ENCODE measurements at places on chromosomes 4 and X.
A peak's percentile ranks its signal among the peaks of the same experiment; 100 is the strongest.

- no peak for DNase-seq
Measured at GRCh38 chrX:55598333-55598732, 24.9 kb upstream of the FOXR2 start.

GRCh38 chrX:72348247-72348979 is 42.7 kb upstream of the CITED1 start:
- DNase-seq: no peak

GRCh38 chrX:131577999-131578734 is 34.3 kb downstream of the OR13H1 start:
- no peak for DNase-seq

DNA sequence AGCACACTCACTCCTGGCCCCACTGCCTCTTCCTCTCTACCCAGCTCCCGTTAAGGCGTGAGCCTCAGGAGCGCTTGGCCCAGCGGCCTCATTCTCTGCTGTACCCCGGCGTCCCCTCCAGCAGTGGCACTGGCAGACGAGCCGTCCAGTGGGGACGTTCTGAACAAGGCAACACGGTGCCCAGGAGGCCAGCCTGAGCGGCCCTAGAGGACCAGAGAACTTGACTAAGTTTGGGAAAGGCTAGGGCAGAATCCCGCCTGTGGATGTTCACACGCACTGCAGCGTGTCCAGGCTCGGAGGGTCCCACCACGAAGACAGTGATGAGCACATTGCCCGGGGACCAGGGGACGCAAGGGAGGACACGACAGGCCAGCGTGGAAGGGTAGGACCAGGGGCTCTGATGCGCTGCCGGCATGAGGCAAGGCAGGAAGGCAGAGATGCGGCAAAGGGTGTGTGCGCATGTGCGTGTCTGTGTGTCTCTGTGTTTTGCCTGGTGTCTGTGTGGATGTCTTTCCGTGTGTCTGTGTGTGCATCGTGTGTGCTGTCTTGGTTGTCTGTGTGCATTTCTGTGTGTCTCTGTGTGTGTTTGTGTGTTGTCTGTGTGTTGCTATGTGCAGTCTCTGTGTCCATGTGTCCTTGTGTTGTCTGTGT is 89.4 kb downstream of the ABLIM2 start:
- no peak for DNase-seq

- DNase-seq: no peak
Measured at GRCh38 chrX:134645936-134646543, 12.2 kb downstream of the PLAC1 start.

GRCh38 chr4:15145709-15146108 is 143.4 kb downstream of the CPEB2 start:
- no peak for DNase-seq

GRCh38 chrX:44344194-44344593 is 722 bp upstream of the EFHC2 start:
- peak; percentile 30 for DNase-seq

DNA sequence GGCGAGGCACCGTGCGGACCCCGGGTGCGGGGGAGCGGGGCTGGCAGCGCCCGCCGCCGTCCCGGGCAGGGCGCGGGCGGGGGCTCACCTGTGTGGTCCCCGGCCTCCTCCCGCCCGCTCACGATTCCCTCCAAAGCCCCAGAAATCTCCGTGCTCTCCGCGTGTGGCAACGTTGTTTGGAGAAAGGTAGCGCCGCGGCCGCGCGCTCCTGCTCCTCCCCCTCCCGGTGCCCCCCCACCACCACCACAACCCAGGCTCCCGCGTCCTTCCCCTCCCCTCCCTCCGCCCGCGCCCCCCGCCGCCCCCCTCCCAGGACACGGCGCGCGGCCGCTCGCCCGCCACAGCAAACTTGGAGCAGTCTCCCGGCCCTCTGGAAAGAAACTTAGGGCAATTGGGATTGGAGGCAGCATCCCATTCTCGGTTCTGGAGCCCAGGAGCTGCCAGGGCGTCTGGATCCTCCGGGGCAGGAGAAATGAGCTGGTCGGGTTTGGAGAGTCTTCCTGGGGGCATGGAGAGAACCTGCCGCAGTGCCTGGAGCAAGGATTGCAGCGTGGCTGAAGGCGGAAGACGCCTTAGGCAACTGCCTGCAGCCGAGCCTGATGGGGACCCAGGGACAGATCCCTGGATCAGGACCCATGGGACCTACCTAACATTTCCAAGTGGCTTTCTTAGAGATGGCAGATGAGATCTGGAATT is 855 bp downstream of the KLF3 start:
- no peak for DNase-seq

DNA sequence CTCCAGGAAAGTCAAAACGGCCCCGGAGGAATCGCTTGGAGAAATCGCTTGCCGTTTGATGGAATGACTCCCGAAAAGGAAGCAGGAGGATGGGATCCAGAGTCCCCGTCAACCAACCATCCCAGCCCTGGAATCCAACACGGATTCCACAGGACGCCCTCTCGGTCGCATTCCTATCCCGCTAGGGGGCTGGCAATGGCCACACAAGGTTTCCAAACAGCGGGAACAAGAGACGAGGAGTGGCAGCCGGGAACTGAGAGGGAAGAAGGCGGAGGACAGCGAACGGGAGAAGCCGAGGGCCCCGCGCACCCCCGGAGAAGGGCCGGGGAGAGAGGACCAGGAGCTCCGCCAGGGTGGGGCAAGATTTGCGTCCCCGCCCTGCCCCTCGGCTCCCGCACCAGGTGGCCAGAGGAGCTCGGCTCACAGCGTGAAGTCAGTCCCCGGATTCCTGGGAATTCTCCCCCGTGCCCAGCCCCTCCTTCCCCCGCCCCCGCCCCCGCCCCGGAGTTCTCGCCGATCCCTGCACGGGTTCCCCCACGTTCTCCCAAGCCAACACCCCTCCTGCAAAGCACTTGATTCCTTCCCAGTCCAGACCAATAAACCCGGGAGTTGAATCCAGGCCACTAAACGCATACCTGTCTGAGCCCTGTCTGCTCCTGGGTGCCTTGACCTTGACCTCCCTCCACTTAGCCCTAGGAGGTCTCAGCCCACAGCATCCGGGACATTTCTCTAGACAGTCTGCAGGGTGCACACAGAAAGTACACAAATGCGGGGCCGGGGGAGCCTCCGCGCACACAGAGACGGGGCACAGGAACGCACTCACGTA is 1.4 kb downstream of the PDZD4 start:
- no peak for DNase-seq

- DNase-seq: no peak
Measured at GRCh38 chrX:13829983-13830382, 13.1 kb upstream of the GPM6B start.

GRCh38 chrX:1462596-1463251 is 10.0 kb upstream of the ASMTL start:
- peak; percentile 39 for DNase-seq

GRCh38 chr4:67712650-67713528 is 11.9 kb upstream of the UBA6 start:
- DNase-seq: no peak

GRCh38 chr4:74543983-74544382 is 99.0 kb downstream of the AREG start:
- DNase-seq: no peak

- DNase-seq: peak; percentile 59
Measured at GRCh38 chrX:103310555-103311398, at the start of gene BEX2. Gene BEX2 (minus strand): TSS chrX:103310990. CDS start chrX:103309976, 1,014 bp downstream.

GRCh38 chr4:10441512-10441911 is 15.7 kb downstream of the ZNF518B start:
- DNase-seq: no peak

DNA sequence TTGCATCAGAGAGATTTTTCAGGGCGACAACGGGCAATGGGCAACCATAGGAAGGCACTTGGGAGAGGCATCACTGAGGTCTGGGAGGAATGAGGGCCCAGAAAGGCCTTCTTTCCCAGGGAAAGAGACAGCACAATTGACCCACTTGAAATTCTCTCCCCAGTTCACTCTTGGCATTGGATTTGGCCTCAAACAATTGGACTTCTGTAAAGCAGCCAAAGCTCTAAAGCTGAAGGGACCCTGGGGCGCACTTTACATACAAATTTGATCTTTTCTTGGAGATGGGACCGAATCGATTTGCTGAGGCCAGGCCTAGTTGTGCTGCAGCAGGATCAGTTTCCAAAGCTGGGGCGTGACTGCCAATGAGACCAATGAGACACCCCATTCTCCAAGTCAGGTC is 3.2 kb downstream of the ARHGAP36 start:
- DNase-seq: no peak

DNA sequence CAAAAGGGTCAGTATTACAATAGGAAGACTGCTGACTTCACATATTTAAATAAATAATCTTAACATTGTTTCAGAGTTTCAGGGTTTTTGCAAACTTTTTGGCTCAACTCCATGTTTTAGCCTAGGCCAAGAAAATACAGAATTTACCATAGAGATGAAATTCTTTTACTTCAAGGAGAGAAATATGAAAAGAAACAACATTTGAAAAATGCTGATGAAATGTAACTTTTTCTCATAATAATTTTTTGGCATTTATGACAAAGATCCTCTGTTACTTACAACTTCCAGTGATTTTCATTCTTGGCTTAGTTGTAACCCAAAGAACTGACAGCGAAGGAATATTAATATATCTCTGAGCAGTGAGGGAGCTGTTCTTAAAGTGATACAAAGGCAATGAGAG is 316.1 kb upstream of the EMCN start:
- no peak for DNase-seq

DNA sequence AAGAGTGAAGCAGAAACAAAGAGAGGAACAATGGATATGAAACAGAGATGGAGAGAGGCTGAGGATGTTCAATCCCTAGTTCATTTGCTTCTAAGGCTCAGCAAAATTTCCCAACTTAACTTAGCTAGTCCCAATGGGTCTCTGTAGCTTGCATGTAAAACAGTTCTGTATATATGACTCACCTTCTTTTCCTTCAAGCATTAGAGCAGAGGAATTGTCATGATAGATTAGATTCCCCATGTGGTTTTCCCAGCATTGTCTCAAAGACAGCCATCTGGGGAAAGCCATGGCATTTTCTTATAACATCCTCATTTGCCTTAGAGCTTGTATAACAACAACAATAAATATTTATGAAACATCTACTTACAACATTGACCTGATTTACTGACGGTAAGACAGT is 93.9 kb upstream of the GATB start:
- DNase-seq: no peak

DNA sequence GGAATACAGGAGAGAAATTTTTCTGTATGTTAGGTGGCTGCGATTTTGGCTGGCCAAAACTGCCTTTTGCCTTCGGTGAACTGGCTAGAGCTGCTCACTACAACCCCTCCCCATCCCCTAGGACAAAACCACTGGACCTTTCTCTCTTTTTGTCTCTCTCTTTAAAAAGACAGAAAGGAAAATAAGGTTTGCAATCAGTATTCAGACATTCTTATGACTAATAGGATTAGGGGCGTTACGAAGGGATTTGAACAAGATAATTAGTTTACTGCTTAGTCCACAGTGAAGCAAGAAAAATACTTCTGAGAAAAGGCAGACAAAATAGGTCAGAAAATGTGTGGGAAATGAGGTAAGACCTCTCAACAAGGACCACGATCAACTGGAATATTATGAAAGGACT is 180.4 kb downstream of the SLIT2 start:
- no peak for DNase-seq

- no peak for DNase-seq
Measured at GRCh38 chr4:77471821-77472495, 133.7 kb upstream of the CXCL13 start.

GRCh38 chr4:119835613-119835910 is 207.0 kb upstream of the PDE5A start:
- DNase-seq: no peak

GRCh38 chr4:24816797-24817196 is 21.4 kb downstream of the SOD3 start:
- no peak for DNase-seq

- no peak for DNase-seq
Measured at GRCh38 chr4:108830509-108831244, 67.8 kb upstream of the ETNPPL start.

GRCh38 chr4:4618847-4619246 is 77.0 kb upstream of the STX18 start:
- DNase-seq: no peak

DNA sequence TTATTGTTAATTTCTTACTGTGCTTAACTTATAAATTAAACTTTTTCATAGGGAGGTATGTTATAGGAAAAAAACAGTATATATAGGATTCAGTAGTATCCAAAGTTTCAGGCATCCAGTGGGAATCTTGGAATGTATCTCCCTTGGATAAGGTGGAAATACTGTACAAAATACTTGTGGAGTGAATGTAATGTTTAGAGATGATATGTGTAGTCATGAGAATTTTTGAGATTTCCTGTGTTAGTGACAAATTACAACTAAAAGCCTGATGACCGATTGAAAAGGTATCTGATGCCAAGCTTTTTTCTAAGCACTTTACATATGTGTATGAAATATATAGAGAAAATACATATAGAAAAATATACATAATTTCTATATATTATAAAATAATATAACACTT is 69.2 kb downstream of the STK32B start:
- no peak for DNase-seq

GRCh38 chr4:81442484-81443085 is 29.1 kb downstream of the RASGEF1B start:
- DNase-seq: no peak

- DNase-seq: no peak
Measured at GRCh38 chr4:48333587-48333986, 7.7 kb upstream of the SLAIN2 start.

GRCh38 chr4:126552321-126552720 is 1080.4 kb upstream of the INTU start:
- DNase-seq: no peak

- no peak for DNase-seq
Measured at GRCh38 chrX:142251680-142252079, 46.6 kb upstream of the MAGEC2 start.

GRCh38 chrX:18929775-18930174 is 54.1 kb downstream of the PHKA2 start:
- no peak for DNase-seq

DNA sequence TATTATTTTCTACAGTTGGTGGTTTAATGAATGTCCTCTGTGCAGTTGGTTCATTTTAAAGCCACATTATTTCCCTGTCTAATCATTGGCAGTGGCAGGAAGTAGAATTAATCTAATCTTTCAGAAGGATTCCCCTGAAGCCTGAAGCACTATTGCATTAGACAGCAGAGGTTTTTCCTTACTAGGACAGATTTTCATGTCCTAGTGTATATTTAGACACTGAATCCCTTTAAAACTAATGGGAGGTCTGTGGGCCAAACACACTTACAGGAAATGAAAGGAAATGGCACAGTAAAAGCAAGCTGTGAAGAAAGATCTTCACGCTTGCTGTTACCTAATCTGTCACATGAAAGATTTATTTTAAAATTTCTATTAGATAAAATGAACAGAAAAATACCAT is 165.2 kb downstream of the SLC39A8 start:
- no peak for DNase-seq

GRCh38 chr4:143282211-143282707 is 54.4 kb upstream of the GAB1 start:
- DNase-seq: no peak

- DNase-seq: peak; percentile 24
Measured at GRCh38 chrX:74535408-74536151, 78.8 kb downstream of the RLIM start.
